ENCODE measurements at places on chromosomes 2 and 18.

DNA sequence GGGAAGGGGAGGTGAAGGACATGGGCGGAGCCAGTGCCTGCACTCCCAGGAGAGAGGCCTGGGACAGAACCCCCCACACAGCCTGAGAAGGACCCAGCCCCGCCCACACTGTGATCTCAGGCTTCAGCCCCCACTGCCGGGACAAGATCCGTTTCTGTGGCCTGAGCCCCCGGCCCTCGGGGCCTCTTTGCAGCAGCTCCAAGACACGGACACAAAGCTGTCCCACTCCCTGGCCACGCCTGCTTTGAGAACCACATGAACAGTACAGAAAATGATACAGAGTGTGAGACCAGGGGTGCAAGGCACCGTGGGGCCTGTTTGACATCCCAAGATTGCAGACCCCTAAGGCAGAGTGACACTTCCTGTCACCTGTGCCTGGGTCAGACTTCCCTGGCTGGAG lies 74.5 kb downstream of the TWIST2 start:
- no peak for DNase-seq

GRCh38 chr2:131105950-131106801 lies 1.0 kb downstream of the PLEKHB2 start:
- no peak for DNase-seq

GRCh38 chr2:55014962-55015939 lies 35.0 kb downstream of the RTN4 start:
- DNase-seq: no peak

DNA sequence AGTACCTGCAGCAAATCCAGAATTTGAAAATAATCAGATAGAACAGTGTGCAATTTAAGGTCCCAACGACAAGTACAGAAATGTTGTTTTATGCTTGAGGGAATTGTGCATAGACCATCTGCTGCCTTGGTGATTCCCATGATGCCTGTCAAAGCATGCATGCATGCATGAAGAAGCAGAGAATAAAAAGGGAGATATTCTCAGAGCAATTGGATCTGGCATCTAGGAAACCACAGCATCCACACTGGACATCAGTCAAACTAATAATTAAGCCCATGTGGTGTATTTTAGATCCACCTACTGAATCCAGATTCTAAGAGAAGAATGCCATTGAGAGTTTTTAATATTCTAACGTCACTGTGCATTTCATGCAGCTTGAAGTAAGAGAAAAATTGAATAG lies 361.2 kb downstream of the FSIP2 start:
- DNase-seq: no peak

GRCh38 chr2:226788064-226788463 lies 11.6 kb downstream of the IRS1 start:
- DNase-seq: no peak

GRCh38 chr2:215548714-215549113 lies 112.8 kb upstream of the FN1 start:
- no peak for DNase-seq

GRCh38 chr2:233117351-233117750 lies 57.2 kb downstream of the INPP5D start:
- DNase-seq: no peak

- no peak for DNase-seq
Measured at GRCh38 chr2:159192371-159192918, 94.1 kb downstream of the WDSUB1 start.

GRCh38 chr2:100739735-100740432 lies 80.1 kb upstream of the NPAS2 start:
- no peak for DNase-seq

DNA sequence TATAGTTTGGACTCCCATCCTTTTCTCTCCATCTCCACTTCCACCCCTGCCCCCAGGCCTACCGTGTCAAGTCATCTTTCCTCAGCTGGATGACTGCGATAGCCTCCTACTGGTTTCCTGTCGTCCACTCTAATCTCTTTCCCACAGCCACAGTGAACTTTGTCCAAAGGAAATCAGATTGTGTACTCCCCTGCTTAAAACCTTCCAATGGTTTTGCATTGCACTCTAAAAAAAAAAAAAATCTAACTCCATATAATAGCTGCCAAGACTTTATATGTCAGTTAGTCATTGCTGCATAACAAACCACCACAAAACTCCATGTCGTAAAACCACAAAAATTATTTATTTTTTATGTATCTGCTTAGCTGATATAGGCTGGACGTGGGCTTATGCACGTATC lies 160.2 kb upstream of the CCDC68 start:
- DNase-seq: no peak

GRCh38 chr2:149507974-149508373 lies 79.6 kb downstream of the MMADHC start:
- DNase-seq: no peak

GRCh38 chr18:9868857-9869714 lies 16.7 kb upstream of the TXNDC2 start:
- no peak for DNase-seq

- no peak for DNase-seq
Measured at GRCh38 chr2:198321522-198322088, 517.2 kb downstream of the PLCL1 start.

- no peak for DNase-seq
Measured at GRCh38 chr2:29072971-29073725, 1.2 kb downstream of the PCARE start.

DNA sequence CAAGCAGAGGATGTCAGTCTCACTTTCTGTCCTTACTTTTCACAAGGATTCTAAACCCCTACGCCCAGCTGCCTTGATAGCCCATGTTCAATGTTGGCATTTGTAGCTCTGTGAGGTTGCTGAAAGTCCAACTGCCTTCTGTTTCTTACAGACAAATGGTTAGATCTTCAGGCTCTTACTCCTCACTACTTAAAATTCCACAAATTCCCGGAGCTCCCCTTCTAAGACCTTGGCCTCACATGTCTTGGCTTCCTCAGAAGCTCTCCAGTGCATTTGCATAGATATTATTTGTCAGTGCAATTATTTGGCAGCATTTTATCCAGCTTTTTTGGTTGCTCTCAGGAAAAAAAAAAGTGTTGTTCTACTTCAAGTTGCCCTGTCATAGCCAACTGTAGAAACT lies 453.7 kb upstream of the CELF4 start:
- no peak for DNase-seq

DNA sequence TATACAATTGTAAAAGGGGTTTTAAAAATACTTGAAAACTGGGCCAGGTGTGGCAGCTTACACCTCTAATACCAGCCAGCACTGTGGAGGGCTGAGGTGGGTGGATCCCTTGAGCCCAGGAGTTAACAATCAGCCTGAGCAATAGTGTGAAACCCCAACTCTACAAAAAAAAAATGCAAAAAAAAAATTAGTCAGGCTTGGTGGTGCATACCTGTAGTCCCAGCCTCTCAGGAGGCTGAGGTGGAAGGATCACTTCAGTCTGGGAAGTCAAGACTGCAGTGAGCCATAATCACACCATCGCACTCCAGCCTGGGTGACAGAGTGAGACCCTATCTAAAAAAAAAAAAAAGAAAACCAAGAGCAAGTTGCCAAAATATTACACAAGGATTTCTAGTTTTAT lies 182.7 kb downstream of the UBE2E3 start:
- DNase-seq: no peak

DNA sequence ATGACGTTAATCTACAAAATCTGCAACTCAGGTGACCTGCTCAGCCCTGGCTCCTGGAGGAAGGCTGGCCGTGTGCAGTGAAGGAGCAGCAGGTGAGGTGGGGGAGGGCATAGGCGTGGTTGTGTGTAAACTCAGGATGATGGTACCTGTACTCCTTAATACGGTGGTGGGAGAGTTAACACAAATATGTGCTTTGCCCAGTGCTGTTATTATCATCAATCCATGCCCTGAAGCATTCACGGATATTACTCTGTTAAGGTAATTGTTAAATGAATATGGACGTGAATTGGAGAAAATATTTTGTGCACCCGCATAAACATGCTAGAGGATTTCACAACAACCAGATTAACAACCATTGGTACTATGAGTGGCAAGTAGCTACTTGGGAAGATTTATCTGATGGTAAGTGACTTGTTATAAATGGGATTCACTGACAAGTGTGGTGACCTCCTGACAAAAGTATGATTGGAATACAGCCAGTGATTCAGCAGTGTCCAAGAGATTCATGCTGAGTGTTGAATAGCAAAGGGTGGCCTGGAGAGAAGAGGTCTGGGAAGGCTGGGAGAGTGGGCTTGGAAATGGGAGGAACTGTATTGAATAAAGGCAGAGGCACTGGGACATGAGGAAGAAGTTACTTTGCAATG lies 194.1 kb downstream of the TPGS2 start:
- no peak for DNase-seq

- DNase-seq: no peak
Measured at GRCh38 chr2:157790780-157791179, 85.3 kb downstream of the ACVR1 start.

DNA sequence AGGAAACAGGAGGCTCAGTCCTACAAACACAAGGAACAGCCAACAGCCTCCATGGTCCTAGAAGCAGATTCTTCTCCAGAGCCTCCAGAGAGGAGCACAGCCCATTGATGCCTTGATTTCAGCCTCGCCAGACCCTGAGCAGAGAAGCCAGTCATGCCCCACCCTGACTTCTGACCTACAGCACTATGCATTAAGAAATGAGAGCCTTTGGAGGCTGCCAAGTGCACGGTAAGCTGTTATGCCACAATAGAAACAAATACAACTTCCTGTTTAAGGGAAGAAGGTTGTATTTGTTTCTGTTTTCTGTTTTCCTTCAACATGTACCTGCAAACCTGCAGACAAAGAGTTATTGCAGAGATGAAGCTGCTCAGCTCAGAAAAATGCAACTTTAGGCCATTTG lies 181.3 kb upstream of the AGAP1 start:
- DNase-seq: no peak

GRCh38 chr2:198289811-198290210 lies 485.4 kb downstream of the PLCL1 start:
- DNase-seq: no peak

GRCh38 chr2:207475546-207475945 lies 54.2 kb upstream of the CREB1 start:
- no peak for DNase-seq

DNA sequence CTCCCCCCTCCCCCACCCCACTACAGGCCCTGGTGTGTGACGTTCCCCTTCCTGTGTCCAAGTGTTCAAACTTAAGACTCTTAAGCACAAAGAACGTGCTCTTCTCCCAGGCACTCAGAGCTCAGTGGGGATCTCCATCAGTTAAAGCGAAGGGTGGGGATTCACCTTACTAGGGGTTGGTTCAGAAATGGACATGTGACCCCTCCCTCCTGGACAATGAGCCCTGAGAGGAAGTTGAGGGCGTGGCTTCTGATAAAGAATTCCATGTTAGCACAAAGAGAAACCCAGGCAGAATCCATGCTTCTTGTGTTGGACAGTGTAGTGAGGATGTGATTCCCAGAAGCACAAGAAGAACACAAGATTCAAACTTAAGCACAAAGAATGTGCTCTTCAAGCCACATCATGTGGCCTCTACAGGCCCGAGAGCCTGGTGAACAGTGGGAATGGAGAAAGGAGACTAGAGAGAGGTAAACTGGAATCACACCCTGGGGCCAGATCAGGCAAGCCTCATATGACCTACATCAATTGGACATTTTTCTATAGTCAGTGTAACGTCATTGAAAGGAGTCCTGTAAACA lies 78.1 kb upstream of the TTC39C start:
- DNase-seq: no peak

DNA sequence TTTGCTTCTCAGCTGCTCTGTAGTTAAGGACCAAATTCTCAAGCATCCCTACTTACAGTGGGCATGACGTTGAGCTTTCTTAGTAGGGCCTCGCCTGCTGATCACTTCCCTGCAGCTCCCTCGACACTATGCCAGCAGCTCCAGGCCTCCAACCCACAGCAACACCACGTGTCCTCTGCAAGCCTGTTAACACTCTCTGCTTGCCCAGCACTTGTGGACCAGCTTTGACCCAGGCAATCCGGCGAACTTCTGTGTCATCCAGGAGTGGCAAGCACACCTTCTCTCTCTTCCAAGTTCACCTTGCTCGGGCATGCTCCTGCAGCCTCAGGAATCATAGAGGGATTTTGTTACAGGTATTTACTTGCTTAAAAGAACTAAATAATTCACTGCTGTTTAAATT lies 138.6 kb upstream of the FHL2 start:
- DNase-seq: no peak

GRCh38 chr18:10442551-10442971 lies 11.9 kb upstream of the APCDD1 start:
- DNase-seq: no peak

DNA sequence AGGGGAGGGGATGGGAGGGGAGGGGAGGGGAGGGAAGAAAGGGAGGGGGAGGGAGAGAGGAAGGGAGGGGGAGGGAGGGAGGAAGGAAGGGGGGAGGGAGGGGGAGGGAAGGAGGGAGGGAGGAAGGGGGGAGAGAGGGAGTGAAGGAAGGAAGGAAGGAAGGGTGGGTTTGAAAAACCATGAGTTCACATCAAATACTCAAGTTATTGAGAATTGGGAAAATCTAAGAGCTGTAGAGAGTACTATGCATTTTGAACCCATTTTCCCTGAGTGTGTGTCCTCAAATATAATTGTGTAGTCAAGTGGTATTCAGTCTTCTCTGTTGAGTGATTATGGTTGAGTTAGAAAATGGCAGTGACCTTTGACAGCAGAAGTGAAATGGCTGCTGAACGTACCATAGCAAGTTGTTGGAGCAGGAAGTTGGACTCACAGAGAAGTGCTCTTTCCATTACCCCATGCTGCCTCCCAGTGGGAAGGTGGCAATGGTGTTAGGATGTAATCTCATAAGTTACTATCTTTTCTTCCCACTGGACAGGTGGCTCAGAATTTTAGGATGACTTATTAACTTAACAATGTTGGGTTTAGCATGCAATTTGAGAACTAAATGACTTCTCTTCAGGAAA lies 214.6 kb downstream of the SETBP1 start:
- no peak for DNase-seq

DNA sequence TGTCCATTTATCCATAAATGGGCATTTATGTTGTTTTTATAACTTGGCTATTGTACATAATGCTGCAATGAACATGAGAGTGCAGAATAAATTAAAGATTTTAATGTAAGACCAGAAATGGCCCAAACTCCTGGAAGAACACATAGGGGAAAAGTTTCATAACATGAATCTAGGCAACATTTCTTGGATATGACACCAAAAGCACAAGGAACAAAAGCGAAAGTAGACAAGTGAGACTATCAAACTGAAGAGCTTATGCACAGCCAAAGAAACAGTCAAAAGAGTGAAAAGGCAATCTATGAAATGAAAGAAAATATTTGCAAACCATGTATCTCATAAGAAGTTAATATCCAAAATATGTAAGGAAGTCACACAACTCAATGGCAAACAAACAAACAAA lies 5.8 kb downstream of the IL36A start:
- DNase-seq: no peak

DNA sequence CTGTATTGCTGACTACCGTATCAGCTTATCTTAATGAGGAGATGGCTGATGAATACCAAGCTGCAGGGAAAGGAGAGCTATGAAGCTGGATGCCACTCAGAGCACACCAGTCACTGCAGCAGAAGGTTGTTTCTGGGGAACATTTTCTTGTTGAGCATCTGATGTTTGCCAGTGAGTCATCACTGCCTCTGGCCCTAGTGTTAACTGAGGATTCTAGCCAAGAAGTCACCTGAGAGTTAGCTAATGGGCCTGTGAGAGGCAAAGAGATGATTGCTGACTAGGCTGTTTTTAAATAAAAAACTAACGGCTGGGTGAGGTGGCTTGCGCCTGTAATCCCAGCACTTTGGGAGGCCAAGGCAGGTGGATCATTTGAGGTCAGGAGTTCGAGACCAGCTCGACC lies 37.9 kb downstream of the CCDC150 start:
- DNase-seq: no peak

- no peak for DNase-seq
Measured at GRCh38 chr2:71859211-71859847, 288.3 kb downstream of the CYP26B1 start.

- no peak for DNase-seq
Measured at GRCh38 chr2:216246766-216247165, 125.5 kb downstream of the MARCHF4 start.

- DNase-seq: no peak
Measured at GRCh38 chr18:75215663-75216062, 5.1 kb downstream of the TSHZ1 start.

Measured in NCI-H2081 treated with DMSO at 0.1 percent for 48 hours (cell line).